ENCODE measurements at places on chromosomes 1 and 21.

GRCh38 chr1:36464605-36465393 lies 615 bp upstream of the MRPS15 start:
- DNase-seq, result peak; percentile 29

DNA sequence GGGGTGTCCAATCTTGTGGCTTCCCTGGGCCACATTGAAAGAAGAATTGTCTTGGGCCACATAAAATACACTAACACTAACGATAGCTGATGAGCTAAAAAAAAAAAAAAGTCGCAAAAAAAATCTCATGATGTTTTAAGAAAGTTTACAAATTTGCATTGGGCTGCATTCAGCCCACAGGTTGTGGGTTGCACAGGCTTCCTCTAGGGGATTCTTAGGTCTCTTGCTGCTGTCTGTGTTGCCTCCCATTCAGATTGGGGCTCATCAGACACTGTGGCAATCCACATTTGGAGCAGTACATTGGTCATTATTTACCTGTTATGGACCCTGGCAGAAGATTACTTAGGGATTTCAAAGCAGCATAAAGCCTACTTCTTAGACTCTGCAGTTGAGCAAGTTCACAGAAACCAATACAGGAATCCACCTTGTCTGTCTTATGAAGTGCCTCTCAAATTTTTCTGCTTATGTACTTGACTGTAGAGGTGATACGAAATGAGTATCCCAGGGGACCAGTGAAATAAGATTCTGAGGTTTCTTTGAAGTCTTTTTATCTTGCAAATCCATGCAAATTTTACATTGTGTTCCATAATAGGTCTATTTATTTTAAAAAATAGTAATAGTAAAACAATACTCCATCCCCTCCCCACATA lies 205.5 kb downstream of the RPS6KC1 start:
- DNase-seq, result no peak

GRCh38 chr1:204080163-204080903 lies 7.4 kb downstream of the SOX13 start:
- DNase-seq, result peak; percentile 91

DNA sequence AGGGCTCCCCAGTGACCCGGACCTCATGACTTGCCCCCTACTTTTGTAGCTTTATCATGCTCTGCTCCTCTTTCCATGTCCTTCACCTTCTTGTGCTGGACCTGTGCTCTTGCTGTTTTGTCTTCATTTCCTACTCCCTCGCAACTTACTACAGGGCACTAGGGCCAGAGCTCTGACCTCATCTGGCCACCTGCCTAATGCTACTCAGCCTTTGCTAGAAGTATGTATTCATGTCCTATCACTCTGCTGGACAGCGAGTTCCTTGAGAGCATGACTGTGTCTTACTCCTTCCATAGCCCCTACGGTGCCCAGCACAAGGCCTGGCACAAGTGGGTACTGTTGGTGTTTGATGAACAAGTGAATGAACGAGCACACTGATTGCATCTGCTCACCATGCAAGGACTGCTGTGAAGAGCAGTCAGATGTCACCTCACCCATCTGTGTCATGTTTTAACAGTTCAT lies 1.9 kb downstream of the MTFR1L start:
- DNase-seq, result no peak

- no peak for DNase-seq
These were observed 299.1 kb downstream of the HHAT start for GRCh38 chr1:210627755-210628154.

GRCh38 chr1:232682248-232682647 lies 52.3 kb upstream of the SIPA1L2 start:
- no peak for DNase-seq

GRCh38 chr1:61284248-61284854 lies 202.0 kb downstream of the NFIA start:
- no peak for DNase-seq

GRCh38 chr1:18581420-18581880 lies 49.2 kb upstream of the PAX7 start:
- DNase-seq, result peak; percentile 8

- no peak for DNase-seq
These were observed 19.1 kb downstream of the SELP start for GRCh38 chr1:169610858-169611257.

DNA sequence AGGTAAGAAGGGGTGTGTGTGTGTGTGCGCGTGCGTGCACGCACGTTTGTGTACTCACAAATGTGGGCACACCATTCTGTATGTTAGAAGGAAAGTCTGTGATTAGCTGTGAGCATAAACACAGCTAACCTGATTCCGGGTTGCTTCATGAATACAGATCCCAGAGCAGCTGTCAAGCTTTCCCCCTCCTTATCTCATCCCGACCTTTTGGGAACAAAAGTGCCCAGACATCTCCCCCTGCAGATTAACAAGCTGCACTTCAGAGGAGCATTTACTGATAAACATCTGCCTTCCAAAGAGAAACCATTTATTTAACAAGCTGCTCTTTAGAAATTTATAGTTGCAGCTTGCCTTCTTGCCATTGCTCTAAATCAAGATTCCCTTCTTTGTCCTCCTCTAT lies 97.0 kb downstream of the MT1HL1 start:
- DNase-seq, result no peak

GRCh38 chr1:153799566-153800465 lies 24.6 kb downstream of the SLC27A3 start:
- DNase-seq, result no peak

DNA sequence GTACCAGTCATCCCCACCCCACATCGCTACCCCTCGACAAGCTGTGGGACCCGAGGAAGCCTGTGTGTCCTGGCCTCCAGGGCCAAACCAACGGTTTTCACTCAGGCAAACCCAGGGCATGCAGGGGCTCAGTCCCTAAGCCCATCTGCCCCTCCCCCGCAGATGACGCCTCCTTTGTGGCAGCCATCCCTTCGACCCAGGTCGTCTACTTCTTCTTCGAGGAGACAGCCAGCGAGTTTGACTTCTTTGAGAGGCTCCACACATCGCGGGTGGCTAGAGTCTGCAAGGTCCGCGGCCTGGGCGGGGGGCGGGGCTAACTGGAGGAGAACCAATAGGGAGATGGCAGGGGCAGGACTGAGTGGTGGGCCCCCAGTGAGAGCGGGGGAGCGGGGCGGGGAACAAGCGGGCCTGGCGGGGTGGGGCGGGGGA lies 7.4 kb downstream of the SEMA4A start:
- DNase-seq, result no peak

DNA sequence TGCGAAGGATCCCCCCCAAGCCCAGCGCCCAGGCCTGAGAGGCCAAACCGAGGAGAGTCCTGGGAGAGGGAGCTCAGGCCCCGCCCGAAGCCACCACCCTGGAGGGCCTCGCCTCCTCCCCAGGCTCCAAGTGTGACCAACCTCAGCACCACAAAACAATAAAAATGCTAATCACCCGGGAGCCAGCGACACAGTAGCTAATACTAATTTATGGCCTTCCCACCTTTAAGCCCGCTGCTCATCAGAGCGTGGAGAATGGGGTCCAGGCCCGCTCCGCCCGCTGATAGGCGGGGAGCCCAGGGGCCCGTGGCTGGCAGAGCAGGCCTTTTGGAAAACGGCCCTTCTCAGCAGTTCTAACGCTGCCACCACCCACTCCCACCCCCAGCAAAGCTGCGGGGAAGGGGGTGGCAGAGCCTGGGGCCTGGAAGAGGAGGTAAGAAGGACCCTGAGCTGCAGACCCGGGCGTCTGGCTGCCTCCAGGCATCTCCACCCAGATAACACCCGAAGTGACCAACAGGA lies 20.4 kb upstream of the TAS1R2 start:
- DNase-seq, result no peak

GRCh38 chr1:47932743-47933142 lies 64.4 kb downstream of the TRABD2B start:
- DNase-seq, result no peak

DNA sequence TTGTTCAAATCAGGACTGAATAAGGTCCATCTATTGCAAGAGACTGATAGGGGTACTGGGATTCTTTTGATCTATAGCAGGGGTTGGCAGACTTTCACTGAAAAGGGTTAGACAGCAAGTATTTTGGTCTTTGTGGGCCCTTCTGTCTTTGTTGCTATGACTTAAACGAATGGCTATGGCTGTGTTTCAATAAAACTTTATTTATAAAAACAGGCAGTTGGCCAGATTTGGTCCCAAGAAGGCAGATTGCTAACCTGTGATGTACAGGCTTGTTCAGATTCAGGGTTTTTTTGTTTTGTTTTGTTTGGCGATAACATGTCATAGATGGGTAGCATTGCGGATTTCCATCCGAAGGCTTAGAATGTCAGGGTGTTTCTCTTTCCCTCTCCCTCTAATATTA lies 3.9 kb upstream of the BACE2 start:
- DNase-seq, result no peak

DNA sequence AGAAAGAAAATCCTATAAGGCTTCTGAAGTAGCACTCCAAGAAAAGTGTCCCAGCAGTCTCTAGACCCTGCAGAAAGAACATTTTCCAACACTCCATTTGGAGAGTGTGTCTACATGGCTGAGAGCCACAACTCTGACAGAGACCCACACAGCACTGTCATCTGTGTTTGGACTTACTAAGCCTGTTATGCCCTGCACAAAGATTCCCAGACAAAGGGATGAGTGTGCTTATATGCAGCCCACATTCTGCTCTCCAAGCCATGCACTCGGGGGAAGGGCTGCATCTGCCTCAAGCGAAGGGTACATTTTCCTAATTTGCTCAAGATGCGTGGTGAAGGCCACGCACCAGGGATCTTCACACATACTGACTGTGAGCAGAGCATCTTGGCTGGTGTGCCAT lies 24.4 kb upstream of the SLAMF6 start:
- no peak for DNase-seq

- no peak for DNase-seq
These were observed 45.7 kb downstream of the CAPZB start for GRCh38 chr1:19439464-19440171.

DNA sequence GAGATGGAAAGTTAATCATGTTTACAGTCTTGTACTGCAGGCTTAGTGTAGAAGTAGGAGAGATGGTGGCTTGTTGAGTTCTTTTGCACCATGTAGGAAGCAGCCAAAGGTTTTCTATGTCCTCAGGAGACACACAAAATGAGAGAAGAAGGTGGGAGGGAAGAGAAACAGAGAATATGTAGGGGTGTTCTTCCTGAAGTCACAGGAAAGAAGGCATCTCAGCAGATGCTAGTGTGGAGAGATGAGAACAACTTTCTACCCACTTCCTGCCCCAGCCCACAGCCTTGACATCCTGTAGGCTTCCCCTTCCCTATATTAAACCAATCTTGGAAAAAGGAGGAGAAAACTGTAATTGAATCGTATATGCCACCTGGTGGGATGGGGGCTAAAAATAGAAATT lies 217.0 kb downstream of the S1PR1 start:
- no peak for DNase-seq

GRCh38 chr1:226638001-226638601 lies 89.5 kb downstream of the STUM start:
- no peak for DNase-seq

- no peak for DNase-seq
These were observed 27.1 kb upstream of the KCTD3 start for GRCh38 chr1:215539803-215540570.

GRCh38 chr1:36847186-36847585 lies 187.1 kb downstream of the GRIK3 start:
- no peak for DNase-seq

DNA sequence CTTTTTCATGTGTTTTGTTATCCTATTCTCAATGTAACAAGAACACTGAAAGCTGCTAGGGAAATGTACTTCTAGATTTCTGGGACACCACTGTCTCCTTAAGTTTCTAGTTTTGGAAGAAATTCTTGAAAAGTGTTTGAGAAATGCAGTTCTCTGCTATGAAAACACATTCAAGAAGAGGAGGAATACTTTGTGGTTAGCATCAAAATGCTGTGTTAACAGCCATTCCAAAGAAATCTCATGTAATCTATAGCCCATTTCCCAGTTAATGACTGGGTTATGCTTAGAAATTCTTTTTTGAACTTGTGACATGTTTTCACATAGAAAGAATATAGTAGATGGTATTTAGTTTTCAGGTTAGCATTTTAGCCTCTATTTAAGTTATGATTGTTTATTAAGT lies 6.0 kb downstream of the RAVER2 start:
- no peak for DNase-seq

DNA sequence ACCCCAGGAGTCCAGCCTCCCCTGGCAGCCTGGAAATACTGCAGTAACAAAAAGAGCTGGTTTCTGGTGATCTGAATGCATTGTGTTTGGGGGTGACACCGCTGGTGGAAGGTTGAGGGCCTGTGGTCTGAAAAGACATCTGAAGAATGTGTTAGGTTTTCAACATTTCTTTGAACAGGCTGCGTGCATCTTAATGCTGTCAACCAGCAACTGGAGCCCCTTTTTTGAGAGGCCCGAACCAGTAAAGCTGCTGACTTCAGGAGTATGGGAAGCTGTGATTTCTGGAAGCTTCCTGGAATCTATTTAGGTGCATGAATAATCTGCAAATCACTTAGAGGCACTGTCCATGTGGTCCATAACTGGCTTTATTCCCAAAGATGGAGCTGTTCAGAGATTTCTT lies 17.0 kb downstream of the ATP5PO start:
- no peak for DNase-seq

DNA sequence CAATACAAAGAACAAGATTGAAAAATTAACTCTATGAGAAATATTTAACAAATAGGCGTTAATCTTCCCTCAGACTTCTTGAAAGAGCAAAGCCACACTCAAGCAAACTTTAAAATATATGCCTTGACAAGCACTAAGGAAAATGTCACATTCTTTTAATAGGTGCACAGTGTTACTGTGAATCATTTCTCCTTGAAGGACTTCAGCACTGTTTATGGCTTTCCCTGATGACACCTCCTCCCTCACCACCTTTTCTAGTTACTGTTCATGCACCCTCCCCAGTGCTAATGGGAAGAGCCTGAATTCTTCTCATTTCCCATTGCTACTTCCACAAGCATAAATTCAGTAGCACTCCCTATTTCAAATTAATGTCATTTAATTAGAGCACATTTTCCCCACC lies 299.5 kb upstream of the RRP15 start:
- no peak for DNase-seq

DNA sequence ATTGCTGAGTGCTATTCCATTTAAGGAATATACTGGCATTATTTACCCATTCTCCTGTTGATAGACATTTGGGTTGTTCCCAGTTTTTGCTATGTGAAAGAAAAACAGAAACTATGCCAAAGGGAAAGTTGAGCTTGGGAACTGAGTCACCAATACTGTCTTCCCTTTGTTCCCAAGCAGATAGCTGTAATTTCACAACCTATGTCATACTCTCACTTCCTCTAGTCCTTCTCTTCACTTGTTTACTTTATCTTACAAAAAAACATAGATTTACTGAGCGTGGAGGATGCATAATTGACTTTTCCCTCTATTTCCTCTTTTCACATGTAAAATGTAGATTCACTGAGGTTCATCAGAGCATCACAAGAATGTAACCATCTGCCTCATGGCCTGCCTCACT lies 32.4 kb upstream of the PGBD5 start:
- DNase-seq, result peak; percentile 90

GRCh38 chr1:25099343-25099951 lies 132.9 kb downstream of the SYF2 start:
- no peak for DNase-seq

GRCh38 chr21:43768868-43769167 lies 7.3 kb downstream of the CSTB start:
- no peak for DNase-seq

GRCh38 chr21:41542727-41543126 lies 34.8 kb upstream of the TMPRSS2 start:
- no peak for DNase-seq

GRCh38 chr1:38203441-38203840 lies 156.8 kb upstream of the POU3F1 start:
- no peak for DNase-seq
